ENCODE measurements at places on chromosomes 16 and 17. TPM values are rescaled to one million over a fixed set of nuclear protein-coding genes. Genes with fewer than 3 reads are reported as not detected.

Gene CACNA1G
- total RNA-seq, result 0.07 TPM

Gene CDH8
- 0.69 TPM for total RNA-seq

Gene EVPLL
- total RNA-seq, result not detected

Gene CLEC18B
- total RNA-seq, result 1.3 TPM

- no peak for DNase-seq
Observed at GRCh38 chr16:3945751-3946603, 65.5 kb upstream of the CREBBP start.

DNA sequence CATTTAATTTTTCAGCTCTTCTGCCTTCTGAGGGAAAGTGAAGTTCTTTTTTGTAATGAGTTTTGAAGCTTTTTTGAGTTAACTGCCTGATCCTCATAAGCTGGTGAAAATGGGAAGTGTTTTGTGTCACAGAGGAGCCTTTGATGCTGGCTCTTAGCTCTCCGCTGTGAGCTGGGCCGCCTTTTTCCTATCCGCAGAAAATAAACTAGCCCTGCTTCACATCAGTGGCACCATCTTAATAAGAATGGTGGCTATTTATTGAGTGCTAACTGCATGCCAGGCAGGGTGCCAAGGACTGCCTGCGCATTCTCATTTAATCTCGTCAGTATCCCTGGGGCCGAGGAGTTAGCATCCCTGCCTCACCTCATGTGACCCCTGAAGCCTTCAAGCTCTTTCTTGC is 309.0 kb downstream of the CPPED1 start:
- no peak for DNase-seq

Gene CIAO2B
- 65.8 TPM for total RNA-seq

Gene CNTD1
- total RNA-seq, result not detected

Gene GDPD3
- 4.9 TPM for total RNA-seq

- DNase-seq, result no peak
Observed at GRCh38 chr16:13315642-13316427, 414.4 kb downstream of the SHISA9 start.

DNA sequence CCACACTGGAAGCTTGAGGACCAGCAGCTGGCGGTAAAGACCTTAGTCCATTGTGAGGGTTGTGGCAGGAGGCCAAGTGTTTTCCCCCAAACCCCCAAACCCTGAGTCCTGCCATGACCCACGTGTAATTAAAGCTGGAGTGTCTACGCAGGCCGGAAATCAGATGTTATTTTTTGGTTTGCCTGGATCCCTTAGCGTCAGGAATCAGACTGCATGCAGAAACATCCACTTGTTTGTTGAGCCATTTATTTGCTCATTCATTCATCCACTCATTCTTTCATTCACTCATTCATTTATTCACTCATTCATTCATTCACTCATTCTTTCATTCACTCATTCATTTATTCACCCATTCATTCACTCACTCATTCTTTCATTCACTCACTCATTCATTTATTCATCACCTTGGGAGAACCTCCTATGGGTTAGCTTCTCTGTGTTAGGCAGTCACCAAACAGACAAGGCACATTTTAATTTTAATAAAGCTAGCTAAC is 313.1 kb downstream of the MAF start:
- no peak for DNase-seq

DNA sequence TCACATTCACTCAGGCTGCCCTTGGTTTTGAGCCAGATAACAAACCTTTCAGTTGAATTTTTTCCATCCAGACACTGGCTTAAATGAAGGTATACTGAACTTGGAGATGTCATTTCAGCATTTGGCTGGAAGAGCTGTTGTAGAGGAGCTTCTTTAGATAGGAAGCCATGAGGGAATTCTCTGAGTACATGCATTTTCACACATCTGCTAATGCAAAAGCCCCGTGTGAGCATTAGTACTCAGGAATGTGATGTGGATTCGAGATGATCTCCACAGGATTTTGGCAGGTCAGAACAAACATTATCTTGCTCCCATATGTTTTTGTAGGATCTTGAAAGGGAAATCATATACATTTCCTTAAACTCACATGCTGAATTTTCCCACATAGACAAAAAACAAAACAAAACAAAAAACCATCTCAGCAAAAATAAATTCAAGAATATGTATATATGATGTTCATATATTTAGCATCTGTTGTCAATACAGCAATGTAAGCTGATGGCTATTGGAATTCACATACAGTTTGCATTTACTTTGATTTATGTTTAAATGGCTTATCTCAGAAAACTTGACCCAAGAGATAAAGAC is 277.2 kb upstream of the TBX2 start:
- no peak for DNase-seq

DNA sequence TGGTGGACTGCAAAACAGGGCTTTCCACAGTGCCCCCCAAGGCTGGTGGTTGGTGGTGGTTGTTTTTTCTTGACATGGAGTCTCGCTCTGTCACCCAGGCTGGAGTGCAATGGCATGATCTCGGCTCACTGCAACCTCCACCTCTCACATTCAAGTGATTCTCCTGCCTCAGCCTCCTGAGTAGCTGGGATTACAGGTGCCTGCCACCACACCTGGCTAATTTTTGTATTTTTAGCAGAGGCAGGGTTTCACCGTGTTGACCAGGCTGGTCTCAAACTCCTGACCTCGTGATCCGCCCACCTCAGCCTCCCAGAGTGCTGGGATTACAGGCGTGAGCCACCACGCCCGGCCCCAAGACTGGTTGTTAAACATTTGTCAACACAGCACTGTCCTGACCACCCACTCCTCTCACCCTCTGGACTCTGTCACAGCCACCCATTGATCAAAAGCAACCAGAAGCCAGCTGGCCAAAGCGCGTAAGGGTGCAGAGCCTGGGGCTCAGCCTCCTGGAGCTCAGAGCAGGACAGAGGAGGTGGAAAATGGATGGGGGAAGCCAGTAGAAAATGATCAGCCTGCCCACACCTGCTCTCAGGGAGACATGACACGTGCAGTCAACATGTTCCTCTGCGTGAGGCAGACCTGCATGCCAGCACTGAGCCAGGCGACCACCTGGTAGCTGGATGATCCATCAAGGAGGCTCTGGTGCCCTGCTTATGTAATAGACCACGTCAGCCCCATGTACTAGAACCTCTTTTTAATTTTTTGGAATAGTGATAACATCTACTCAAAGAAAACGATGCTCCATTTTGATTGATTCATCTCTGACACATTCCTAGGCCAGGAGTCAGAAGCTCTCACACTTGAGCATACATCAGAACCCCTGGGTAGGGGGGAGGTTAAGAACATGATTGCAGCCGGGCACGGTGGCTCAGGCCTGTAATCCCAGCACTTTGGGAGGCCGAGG is 14.8 kb upstream of the OSGIN1 start:
- no peak for DNase-seq

Gene DPEP1
- not detected for total RNA-seq

DNA sequence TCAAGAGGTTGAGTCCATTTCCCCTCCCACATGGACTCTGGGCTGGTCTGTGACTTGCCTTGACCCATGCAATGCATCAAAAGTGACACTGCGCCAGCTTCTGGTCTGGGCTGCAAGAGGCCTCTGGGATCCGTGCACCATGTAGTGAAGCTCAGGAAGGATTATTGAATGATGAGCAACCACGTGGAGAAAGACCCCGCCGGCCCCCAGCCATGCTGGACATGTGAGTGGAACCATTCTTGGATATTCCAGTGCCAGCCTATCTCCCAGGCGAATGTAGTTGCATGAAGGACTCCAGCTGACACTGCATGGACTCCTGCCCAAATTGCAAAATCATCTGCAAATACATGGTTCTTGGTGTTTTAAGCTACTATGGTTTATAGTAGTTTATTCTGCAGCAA is 7.6 kb upstream of the ALOX15B start:
- DNase-seq, result no peak

DNA sequence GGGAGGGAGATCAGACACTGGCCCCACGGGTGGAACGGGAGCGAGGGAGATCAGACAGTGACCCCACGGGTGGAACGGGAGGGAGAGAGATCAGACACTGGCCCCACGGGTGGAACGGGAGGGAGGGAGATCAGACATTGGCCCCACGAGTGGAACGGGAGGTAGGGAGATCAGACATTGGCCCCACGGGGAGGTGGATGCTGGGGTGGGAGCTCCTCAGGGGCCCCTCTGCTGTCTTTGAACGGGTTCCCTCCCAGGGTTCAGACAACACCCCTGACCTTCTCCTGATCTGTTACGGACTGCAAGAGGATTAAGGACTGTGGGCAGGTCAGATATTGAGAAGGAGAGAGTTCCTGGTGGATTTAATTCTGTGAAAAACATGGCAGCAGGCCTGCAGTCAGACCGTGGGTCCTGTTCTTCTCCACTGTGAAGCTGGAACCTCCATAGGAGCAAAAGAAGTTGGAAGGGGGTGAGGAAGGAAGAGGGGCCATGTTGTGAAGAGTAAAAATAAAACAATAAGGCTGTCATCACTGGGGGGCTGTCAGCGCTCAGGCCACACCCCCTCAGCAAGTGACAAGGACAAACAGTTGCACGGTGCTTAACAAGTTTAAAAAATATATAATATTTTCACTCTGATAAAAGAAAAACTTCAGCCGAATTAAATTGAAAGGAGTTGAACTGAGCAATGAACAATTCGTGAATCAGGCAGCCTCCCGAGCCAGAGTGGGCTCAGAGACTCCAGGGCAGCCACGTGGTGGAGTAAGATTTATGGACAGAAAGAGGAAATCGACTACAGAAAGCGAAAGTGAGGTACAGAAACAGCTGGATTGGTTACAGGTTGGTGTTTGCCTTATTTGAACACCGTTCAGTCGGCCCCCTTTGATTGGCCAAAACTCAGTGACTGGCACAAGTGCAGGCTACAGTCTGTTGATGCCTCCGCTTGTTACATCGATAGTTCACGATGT is 348.7 kb upstream of the TNRC6C start:
- DNase-seq, result peak; percentile 26

GRCh38 chr17:36784633-36785032 is 152.6 kb upstream of the LHX1 start:
- DNase-seq, result no peak

GRCh38 chr16:339680-340079 is 12.8 kb downstream of the AXIN1 start:
- no peak for DNase-seq

DNA sequence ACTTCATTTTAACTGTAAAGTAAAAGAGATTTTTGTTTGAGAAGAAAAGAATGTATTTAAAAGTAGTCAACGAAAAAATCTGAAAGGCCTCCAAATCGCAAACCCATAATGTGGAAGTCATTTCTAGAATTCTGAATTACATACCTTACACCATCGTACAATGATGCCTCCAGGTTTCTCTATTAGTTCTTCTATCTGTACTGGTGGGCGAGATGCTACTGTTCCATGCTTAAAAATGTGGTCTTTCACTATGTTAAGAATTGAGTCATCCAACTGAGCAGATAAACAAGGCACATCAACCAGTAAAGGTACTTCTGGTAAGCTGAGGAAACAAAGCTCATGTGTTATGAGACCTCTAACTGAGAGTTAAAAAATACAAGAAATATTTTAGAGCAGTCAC is 28.5 kb downstream of the CRLF3 start:
- DNase-seq, result no peak

GRCh38 chr17:81043725-81044427 is 8.9 kb downstream of the BAIAP2 start:
- DNase-seq, result no peak

Gene RBFOX1
- total RNA-seq, result not detected

- no peak for DNase-seq
Observed at GRCh38 chr17:13350466-13350865, 251.3 kb downstream of the HS3ST3A1 start.

GRCh38 chr17:45319239-45319703 is 2.5 kb upstream of the MAP3K14 start:
- no peak for DNase-seq

Gene ZNF423
- not detected for total RNA-seq

DNA sequence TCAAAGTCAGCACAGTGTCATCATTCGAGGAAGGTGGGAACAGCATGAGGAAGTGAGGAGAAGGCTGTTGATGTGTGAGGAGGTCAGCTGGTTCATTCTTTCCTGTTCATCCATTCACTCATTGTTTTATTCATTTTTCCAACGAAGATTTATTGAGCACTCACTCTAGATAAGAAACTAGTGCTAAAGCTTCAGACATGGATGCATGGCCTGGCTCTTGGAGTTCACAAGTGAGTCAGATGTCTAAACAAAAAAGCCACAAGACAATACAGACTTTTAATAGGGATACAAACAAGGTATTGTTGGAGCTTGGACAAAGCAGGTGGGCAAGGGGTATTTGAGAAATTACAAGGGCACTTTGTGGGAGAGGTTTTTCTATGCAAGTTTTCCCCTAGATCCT is 31.3 kb upstream of the MPHOSPH6 start:
- DNase-seq, result no peak

- no peak for DNase-seq
Observed at GRCh38 chr16:4663777-4664465, 29.4 kb upstream of the NUDT16L1 start.

Gene CEP95
- total RNA-seq, result 77.0 TPM

DNA sequence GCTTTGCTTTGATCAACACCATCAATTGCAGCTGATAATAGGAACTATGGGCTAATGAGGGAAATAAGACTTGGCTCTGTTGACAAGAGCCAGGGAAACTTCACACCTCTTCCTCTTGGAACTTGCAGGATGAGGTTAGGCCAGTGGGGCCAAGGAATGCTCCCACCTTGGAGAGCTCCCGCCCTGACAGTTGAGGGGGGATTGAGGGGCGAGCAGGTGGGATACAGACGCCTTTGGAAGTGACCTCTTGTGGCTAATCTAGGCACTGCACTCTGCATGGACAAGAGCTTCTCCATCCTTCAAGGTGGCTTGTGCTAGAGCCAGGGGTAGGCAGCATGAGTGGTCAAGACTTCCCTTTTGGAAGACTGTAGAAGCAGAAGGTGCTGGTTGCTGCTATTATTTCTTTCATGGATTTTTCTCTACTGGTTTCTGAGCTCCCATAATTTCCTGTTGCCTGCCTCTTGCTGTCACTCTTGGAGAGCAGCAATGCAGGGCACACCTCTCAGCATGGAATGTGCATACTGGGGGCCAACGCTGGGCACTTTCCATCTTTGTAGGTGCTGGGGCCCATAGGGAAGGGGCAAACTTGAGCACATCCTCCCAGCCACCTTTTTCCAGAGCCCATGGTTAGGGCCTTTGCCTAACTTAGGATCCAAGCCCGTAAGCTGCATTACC is 2.3 kb upstream of the PHF12 start:
- peak; percentile 29 for DNase-seq

Gene LONP2
- 63.5 TPM for total RNA-seq

GRCh38 chr16:66115373-66115772 is 251.1 kb upstream of the CDH5 start:
- DNase-seq, result no peak

Gene NR1D1
- total RNA-seq, result 5.5 TPM

Gene PRSS27
- 1.5 TPM for total RNA-seq

DNA sequence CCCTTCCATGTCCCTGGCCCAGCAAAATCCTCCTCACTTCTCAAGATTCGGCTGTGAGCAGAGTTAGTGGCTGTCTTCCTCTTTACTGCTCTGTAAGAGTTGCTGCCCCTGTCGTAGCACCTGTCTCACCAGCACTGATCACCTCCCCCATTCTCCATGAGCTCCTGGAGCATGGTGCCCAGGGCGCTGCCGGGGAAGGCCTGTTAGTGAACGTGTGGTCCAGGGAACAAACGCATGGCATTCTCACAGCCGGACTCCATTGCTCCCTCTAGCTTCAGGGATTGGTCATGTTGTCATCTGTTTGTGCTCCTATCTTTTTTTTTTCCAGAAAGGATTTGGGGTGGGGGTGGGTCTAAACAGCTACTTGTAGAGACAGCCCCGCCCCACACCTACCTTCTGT is 141.2 kb downstream of the CMIP start:
- DNase-seq, result no peak

Gene ZG16
- not detected for total RNA-seq

Gene HSPB9
- not detected for total RNA-seq

- no peak for DNase-seq
Observed at GRCh38 chr16:54282928-54283724, 3.5 kb downstream of the IRX3 start.

GRCh38 chr17:4219241-4219640 is 44.5 kb downstream of the ANKFY1 start:
- no peak for DNase-seq
